ENCODE measurements at places on chromosomes 3 and 15.
A peak's percentile ranks its signal among the peaks of the same experiment; 100 is the strongest.

DNA sequence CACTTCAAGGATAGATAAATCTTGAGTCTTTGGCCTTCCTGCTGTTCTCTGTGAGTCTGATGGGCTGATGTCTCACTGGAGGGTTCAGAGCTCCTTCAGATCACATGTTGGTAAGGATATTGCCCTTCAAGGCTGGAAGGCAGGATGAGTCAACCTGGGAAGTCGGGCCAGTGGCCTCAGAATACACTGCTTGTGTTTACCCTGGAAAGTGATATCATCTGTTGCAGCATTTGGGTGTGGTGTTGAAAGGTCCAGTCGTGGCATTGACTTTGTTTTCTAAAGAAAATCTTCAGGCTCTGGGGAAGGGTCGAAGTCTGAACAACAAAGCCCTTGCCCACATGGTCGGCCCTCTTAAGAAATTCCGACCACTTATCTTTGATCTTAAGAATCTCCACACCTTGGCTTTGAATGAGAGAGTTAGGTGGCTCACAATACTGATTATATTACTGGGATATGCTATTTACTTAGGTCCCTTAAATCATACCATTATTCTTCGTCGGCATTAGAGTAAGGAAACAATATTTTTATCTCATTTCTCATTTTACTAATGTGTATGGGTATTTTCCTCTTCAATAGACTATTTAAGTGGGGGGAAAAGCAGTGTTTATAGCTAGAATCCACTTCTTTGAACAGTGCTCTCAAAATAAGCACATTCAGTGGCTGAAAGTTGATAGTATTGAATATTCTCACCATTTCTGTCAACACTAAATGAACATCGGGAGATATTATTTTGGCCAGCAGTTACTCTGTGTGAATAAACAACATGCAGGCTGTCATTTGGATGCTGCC lies 303.9 kb upstream of the RASGRP1 start:
- DNase-seq = peak; percentile 93

DNA sequence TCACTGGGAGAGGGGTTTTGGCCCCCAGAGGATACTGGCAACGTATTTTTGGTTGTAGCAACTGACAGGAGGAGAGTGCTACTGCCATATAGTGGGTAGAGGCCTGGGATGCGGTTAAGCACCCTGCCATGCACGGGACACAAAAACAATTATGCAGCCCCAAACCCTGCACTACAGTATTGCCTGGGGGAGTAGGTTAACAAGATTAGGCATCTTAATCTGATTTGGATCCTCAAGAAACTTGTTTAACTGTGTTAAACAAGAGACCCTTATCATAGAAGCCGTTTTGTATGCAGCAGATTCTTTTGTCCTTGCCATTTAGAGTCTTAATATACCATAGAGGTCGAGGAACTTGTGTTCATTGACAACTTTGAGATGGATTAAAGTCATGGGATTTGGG lies 3.4 kb downstream of the PHLDB2 start:
- no peak for DNase-seq

- no peak for DNase-seq
Measured at GRCh38 chr15:60394689-60395097, 3.1 kb downstream of the ANXA2 start.

DNA sequence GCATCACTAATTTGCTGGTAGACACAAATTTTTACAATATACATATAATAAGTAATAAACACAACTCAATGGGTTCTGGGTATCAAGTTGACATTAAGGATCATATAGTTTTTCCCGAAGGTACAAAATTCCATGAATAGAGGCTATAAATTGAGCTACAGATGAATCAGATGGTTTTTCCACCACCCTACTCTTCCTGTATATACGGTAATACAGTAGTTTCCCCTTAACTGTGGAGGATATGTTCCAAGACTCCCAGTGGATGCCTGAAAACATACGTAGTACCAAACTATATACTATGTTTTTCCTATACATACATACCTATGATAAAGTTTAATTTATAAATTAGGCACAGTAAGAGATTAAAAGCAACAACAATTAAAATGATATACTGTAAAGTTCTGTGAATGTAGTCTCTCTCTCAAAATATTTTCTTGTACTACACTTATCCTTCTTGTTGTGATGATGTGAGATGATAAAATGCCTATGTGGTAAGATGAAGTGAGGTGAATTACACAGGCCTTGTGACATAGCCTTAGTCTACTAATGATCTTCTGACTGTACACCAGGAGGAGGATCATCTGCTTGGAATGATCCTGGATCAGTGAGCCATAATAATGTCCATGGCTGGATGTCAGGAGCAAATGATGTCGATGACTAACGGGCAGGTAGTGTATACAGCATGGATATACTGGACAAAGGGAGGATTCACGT lies 116.7 kb downstream of the NR1I2 start:
- DNase-seq = no peak

GRCh38 chr3:8563597-8563996 lies 62.0 kb downstream of the LMCD1 start:
- no peak for DNase-seq

DNA sequence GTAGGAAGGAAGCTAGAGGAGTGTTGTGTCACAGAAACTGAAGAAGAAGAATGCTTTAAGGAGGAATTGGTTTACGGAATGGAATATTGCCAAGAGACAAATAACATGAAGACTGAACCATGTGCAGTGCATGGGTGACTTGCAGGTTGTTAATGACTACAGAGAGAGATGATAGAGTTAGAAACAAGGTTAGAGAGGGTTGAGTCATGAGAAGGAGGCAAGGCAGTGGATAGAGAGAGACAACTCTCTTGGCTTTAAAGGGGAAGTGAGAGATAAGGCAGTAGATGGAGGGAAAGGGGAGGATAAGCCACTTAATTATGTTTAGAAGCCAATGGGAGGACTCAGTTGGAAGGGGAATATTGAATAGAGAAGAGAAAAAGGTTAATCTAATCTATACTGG lies 119.3 kb upstream of the CCNL1 start:
- no peak for DNase-seq

- DNase-seq = no peak
Measured at GRCh38 chr3:191119415-191120295, 79.4 kb upstream of the OSTN start.

DNA sequence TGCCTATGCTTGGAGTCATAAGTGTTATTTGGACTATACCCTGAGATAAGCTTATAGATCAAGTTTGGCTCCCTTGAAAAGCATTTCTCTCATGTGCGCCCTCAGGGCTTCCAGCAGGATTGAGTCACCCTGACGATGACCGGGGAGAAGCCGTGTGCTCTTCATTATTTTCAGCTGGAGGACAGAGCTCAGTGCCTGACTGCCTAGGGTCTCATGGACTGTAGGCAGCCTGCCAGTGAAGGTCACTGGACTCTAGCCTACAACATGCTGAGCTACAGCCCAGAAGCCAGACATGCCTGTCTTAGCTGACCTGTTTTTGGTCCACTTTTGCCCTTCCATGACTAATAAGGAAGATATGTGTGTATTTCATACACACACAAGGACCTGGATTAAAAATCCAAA lies 31.6 kb upstream of the NUDT16 start:
- DNase-seq = peak; percentile 84

DNA sequence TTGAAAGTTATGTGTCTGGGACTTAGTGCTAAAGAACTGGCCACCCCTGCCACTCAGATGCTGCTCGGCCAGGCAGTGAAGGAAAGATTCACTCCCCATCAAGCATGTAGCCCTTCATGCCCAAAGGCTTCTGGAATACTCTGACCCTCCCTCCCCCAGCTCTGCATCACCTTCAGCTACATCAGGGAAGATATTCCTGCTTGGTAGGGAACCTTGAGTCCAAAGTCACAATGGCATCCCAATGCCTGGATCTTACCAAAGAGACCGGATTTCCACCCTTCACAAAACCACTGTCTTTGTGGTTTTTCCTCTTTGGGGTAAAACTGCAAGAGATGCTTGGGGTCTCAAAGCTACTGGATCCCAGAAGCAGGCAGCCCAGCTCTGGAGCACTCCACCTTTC lies 18.2 kb upstream of the BCL2A1 start:
- DNase-seq = no peak

- DNase-seq = no peak
Measured at GRCh38 chr3:16886303-16886683, 1.5 kb downstream of the PLCL2 start.

GRCh38 chr3:141436180-141436579 lies 50.6 kb upstream of the RASA2 start:
- no peak for DNase-seq

- no peak for DNase-seq
Measured at GRCh38 chr3:13505147-13506130, 25.3 kb downstream of the HDAC11 start.

DNA sequence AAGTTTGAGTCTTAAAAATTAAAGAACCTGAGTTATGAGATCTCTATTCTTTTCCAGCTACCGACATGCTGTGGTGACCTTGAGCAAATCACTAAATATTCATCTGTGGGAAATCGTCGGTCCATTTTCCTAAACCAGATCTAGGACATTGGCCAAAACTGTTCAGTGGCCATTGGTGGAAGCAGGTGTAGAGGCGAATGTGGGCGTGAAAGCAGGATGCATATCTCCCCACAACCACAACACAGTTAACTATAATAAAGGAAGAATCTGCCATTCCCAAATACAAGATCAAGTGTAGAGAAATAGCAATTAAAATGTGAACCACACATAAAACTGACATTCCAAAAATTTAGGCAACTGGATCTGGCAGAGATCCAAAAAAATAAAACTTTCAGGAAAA lies 129.9 kb downstream of the P3H2 start:
- no peak for DNase-seq

DNA sequence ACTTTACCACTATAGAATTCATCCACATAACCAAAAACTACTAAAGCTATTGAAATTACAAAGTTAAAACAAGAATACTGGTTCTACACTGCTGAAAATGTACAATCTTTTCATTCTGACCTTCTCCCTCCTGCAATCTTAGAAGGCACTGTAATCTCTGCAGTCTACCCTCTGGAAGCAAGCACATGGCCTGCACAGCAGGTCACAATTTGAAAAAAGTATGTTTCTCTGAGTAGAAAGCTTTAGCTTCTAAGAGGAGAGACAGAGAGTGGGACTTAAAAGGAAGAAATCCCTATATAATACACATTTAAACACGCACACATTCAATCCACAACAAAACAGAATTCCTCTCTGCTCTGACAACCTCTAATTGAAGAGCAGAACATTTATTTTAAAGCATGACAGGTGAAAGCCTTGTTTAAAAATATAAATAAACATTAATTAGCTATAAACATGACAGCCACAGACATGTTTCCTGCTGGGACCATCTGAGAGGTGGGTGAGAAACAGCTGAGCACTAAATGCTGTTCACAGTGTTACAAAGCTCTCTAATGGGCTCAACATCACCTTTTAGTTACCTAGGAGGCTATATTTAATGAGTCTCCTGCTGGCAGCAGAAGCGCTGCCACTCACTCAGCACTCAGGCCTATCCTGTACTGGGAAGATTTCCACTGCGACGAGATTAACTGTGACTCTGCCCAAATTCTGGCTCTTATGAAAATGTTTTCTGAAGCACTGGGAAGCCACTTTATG lies 447.4 kb downstream of the AGBL1 start:
- no peak for DNase-seq

DNA sequence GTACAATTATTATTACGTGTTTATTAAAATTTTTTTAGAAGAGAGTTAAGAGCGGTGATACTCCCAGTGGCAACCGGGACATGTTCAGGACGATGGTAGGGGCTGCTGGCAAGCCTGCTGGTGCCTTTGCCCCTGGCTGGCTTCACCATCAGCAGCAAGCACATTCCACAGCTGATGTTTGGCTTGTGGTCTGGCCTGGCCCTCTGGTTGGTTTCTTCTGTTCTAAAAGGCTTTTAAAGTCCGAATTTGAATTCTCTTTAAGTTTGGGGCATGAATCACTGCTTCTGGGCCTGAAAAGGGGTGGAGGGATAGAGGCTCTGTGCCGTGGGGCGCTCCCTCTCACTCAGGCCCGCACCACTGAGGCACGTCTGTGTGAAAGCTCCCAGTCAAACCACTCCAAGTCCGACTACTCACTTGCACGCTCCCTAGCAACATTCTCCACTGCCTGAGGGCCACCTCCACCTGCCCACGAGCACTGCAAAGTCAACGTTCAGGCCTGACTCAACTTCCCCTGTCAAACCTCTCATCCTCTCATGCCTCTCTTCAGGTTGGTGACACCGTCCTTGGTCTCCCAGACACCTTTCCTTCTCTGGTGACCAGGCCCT lies 10.1 kb downstream of the ITGA11 start:
- peak; percentile 84 for DNase-seq

- no peak for DNase-seq
Measured at GRCh38 chr15:72086920-72087648, 30.9 kb downstream of the MYO9A start.

- DNase-seq = no peak
Measured at GRCh38 chr3:81500039-81500438, 261.4 kb downstream of the GBE1 start.

DNA sequence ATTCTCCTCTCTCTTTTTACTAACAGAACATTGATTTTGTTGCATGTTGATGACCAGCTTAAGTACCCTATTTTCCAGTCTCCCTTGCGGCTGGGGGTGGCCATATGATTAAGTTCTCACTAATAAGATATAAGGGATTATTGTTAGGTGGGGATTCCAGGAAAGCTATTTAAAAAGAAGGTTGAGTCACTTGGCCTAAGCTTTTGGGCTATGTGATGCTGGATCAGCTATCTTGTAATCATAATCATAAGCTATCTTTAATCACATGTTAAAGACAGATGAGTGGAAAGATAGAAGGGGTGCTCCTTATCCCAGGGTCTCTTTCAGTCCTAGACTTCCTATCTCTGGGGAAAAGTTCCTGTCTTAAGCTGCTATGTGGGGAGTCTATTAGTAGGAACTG lies 59.9 kb downstream of the CGNL1 start:
- DNase-seq = no peak

- peak; percentile 48 for DNase-seq
Measured at GRCh38 chr3:43019006-43019809, 40.1 kb downstream of the GASK1A start.

Measured in islet precursor cell (in vitro differentiated cells).